Kidney (tissue), 22 donors: ENCODE measurements at places on chromosomes 5 and 9.

DNA sequence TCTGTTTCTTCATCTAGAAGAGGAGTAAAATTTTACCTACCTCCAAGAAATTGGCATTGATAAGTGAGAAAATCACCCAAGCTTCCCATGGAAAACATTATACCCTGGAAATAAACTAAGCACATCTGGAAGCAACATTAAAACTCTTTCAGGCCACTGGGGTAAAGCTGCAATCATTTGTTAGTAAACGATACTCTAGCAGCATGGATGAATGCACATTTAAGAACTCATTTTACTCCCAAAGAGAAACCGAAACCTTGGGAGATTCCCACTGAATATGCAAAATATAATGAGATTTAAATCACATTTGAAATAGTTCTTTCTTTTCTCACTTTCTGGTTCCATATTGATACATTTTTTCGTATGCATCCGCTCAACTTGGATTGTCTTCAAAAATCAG is 467.5 kb downstream of the EFNA5 start:
- DNase-seq = peak; percentile 76

DNA sequence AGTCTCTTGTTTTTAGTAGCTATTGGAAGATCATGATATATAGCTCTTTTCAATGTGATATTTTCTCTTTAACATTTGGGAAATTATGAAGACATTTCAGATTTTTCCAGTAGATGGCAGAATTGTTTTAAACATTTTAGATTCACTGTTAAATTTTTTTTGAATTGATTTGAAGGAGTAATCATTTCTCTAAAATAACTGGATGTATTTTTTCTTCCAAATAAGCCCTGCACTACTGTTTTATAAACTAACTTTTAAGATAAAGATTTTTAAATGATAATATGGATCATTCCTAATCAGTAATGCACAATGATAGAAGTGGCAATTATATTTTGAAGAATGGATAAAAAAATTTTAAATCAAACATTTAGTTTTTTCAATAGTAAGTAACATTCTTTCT is 14.2 kb downstream of the NDUFAF2 start:
- DNase-seq = no peak

GRCh38 chr5:103889500-103890209 is 327.1 kb upstream of the NUDT12 start:
- DNase-seq = no peak

DNA sequence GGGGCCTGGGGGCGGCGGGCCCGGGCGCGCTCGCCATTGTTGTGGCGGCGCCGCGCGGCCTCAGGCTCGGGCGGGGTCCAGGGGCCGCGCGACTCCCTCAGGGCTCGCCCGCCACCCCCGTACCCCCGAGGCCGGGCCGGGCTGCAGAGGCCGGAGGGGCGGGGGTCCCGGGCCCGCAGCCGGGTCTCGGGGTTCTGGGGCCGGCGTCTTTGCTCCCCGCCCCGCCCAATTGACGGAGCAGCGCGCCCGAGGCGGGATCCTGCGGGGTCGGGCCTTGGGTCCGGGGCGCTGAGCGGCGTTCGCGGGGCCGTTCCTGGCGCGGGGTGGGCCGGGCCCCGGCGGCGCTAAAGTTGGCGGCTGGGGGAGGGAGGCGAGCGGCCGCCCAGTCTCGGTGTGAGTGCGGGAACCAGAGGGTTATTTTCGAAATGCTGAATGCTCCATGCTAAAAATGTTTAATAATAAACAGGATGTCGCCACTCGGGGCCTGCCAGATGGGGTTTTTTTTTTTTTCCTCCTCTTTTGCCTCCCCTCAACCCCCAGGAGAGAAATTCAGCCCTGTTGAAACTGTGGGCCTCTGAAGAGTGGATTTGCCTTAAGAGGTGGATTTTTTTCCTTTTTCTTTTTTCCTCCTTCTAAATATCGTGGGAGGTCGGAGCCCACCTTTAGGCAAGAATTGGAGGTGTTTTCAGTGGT is 724 bp downstream of the PRRC2B start:
- DNase-seq = peak; percentile 67

DNA sequence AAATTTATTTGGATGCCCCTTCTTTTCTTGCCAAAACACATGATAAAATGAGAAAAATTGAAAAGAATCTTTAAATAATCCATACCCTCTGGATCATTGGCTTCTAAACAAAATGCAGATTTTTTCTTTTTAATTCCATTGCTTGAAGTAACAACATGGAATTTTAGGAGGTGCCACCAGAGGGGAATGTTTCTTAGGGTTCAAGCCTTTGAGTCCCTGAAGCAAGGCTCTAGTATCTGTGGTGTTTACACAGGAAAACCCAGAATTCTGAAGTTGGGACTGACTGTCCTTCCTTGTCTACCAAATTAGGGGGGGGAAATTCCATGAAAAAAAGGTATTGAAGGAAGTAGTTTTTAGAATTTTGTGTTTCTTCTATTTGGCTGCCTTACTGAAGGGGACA is 69.4 kb downstream of the LMNB1 start:
- DNase-seq = peak; percentile 51

GRCh38 chr5:6717687-6718086 is 4.5 kb downstream of the TENT4A start:
- no peak for DNase-seq

DNA sequence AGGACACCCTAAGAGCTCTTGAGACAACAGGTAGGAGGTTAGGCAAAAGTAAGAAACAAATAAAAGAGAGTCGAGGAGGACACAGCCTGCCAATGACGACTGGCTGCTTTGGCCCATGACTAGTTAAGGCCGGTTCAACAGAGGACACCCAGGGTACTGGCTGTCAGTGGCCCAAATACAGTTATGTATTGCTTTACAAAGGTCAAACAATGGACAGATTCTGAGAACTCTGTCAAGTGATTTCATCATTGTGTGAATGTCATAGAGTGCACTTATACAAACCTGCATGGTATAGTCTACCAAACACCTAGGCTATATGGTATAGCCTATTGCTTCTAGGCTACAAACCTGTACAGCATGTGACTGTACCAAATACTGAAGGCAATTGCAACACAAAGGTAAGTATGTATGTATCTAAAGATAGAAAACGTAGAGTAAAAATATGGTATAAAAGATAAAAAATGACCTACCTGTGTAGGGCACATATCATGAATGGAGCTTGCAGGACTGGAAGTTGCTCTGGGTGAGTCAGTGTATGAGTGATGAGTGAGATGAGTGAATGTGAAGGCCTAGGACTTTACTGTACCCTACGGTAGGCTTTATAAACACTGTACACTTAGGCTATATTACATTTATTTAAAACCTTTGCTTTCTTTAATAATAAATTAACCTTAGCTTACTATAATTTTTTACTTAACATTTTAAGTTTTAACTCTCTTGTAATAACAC is 6.5 kb upstream of the FAM81B start:
- no peak for DNase-seq

DNA sequence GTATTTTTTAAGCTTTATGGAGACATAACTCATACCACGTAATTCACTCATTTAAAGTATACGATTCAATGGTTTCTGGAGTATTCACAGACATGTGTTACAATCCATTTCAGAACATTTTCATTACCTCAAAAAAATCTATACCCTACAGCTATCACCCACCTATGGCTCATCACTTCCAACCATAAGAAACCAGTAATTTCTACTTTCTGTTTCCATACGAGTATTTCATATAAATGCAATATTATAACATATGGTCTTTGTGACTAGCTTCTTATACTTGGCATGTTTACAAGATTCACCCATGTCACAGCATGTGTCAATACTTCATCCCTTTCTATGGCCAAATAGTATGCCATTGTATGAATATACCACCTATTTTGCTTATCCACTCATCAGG is 18.8 kb downstream of the UBQLN1 start:
- DNase-seq = no peak

GRCh38 chr9:130682421-130683121 is 11.0 kb upstream of the EXOSC2 start:
- peak; percentile 82 for DNase-seq

- no peak for DNase-seq
These were observed 10.2 kb upstream of the SFXN1 start for GRCh38 chr5:175467983-175468690.

GRCh38 chr9:136233411-136233810 is 12.2 kb downstream of the QSOX2 start:
- DNase-seq = peak; percentile 31

GRCh38 chr5:130002183-130002582 is 97.9 kb downstream of the CHSY3 start:
- no peak for DNase-seq

DNA sequence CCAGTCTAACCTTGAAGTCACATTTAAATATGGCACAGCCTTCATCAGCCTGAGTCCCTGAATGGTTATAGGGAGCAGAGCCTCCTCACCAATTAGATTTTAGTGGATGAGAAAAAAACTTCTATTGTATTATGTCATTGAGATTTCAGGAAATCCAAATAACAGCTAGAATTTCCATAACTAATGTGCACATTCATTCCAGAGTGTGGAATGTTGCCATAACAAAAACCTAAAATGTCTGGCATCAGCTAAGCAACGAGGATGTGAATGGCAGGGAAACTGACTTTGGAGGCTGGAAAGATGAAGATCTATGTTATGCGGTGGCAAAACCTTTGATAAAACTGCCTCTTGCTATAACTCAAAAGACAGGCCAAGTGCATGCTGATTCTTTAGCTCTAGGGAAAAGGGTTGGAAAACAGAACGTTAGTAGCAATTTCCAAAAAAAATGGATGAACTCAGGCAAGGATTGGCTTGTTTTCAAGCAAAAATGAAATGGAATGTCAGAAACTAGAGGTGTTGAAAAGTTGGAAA is 91.3 kb upstream of the NFIB start:
- no peak for DNase-seq

- DNase-seq = no peak
These were observed 24.7 kb downstream of the DNAJA1 start for GRCh38 chr9:33049680-33050361.

- no peak for DNase-seq
These were observed 201.2 kb upstream of the MPDZ start for GRCh38 chr9:13480693-13481092.

DNA sequence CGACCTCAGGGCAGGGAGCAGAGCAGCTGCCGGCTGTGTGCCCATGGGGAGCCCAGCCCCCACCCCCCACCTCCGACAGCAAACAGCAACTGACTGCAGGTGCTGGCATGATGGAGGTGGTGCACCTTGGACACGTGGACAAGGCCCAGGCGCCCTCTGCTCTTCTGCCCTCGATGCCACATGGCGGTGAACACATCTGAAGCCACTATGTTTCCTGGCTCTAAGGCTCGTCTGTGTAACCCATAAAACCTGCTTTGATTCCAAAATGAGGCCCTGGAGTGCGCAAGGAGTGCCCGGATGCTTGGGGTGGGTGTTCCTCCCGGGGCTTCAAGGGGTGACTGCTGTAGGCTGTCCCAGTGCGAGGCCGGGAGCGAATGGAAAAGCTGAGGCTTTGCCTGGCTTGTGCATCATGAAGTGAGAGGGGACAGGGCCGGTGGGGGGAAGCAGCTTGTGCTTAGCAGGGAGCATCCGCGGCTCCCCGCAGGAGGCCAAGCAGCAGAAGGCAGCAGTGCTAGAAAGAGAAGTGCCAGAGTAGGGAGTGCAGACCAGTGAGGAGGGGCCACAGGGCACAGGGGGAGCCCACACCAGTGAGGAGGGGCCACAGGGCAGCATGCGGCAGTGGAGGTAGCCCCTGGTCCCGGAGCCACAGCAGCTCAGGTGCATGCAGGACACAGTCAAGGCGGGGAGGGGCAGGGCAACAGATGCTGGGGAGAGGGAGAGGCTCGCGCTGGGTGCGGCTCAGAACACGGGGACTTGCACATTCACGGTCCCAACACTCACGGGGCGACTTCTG is 30.0 kb downstream of the NKD2 start:
- DNase-seq = no peak

DNA sequence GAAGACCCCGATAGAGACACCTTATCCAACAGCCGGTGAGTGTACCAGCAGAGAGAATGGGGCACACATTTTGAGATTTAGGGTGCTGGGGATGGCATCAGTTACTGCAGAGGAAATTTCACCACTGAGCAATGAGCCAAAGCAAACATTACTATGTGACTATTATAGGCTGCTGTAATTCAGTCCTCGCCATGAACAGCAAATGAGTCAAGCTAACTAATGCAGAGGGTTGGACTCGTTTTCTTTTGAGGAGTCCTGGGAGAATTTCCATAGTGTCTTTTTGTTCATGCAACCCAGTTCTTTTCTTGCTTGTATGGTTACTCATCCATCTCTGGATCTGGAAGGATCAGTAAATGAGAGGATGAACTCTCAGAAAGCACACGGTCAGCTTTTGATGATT is 323.8 kb downstream of the PSAT1 start:
- DNase-seq = no peak

DNA sequence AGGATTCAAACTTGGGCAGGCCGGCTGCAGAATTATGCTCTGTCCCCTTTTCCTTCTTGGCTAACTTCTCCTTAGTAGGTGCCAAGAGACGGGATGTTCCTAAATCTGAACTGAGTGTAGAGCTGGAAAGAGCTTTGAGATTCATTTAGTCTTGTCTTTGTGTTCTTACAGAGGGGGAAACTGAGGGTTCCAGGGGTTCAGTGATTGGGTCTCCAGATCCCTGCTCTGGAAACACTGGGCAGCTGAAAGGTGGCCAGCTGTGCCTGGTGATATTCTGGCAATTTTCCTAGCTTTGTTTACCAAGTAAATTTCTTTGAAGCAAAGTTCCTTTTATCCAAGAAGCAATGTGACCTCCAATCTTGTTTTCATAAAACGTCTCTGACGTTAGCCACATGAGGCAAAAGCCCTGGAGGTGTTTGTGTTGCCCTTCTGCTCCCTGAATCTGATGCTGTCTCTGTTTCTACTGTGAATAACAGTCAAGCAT is 288.7 kb downstream of the ZSWIM6 start:
- DNase-seq = no peak

DNA sequence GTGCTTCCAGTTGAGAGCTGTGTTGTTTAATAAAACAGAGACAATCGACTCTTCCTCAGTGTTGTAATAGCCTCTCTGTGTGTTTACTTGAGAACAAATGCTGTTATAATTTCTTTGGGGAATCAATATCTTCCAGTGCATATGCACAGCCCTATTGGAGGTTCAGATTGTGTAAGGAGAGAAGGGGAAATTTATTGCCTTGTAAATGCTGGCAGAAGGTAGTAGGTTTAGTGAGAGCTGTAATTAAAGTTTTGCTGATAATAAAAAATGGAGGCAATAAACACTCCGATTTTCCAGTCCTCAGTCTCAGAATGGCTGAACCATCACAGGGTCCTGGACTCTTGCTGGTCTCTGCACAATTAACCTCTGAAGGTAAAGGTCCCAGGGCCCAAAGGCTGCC is 128.3 kb downstream of the C5orf15 start:
- DNase-seq = no peak

- no peak for DNase-seq
These were observed 15.1 kb downstream of the ERMP1 start for GRCh38 chr9:5817862-5818261.

- no peak for DNase-seq
These were observed 71.4 kb downstream of the SERINC5 start for GRCh38 chr5:80184235-80185023.

- DNase-seq = no peak
These were observed 130.8 kb downstream of the C9orf152 start for GRCh38 chr9:110076894-110077725.

- DNase-seq = no peak
These were observed 102.0 kb downstream of the TRIM32 start for GRCh38 chr9:116789081-116789480.

DNA sequence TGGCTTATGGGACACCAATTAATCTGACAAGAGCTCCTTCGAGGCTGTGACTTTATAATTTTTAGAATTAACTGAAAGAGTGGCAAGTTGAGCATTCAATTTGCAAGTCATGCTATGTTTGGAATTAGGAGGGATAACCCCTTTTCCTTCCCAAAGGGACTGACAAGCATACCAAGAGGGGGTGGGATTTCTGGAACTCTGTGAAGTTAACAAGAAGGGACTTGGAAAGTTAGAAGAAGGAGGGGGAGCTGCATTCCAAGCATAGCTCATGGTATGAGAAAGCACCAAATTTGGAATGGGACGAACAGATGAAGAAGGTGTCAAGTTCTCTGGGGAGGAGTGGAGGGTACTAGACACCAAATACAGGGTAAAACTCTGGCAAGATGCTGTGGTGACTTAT is 8.9 kb upstream of the PALM2AKAP2 start:
- DNase-seq = no peak
